ENCODE measurements at places on chromosomes 11 and 22.
A peak's percentile ranks its signal among the peaks of the same experiment; 100 is the strongest.

DNA sequence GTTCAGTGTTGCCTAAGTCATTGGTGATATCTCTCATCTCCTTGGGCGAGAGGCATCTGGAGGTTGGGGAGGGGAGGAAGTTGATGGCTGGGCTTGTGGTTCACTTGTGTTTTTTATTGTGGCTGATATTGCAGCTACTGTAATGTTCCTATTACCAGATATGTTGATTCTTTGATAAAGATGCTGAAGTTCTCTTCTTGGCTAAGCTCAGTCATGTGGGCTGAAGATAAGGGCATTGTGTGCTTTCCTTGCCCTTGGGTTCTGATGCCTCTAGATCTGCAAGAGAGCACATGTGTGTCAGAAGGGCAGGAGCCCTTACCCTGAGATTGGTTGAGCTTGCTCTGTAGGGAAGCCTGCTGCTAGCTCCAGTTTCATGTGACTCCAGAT is 12.0 kb downstream of the STX3 start:
- no peak overlapping the region for H3K27ac ChIP-seq
- H3K27me3 ChIP-seq, result no peaks in the 10 kb centered on the region
- peaks cover 54% of the 10 kb centered on the region for H3K4me1 ChIP-seq
- no peaks in the 10 kb centered on the region for H3K36me3 ChIP-seq
- no peak overlapping the region for H3K4me3 ChIP-seq
- DNase-seq, result peak; percentile 64

GRCh38 chr11:101870510-101870909 is 44.3 kb upstream of the CEP126 start:
- H3K36me3 ChIP-seq, result no peaks in the 10 kb centered on the region
- no peak overlapping the region for H3K4me3 ChIP-seq
- H3K27me3 ChIP-seq, result no peaks in the 10 kb centered on the region
- no peaks in the 10 kb centered on the region for H3K4me1 ChIP-seq
- no peak overlapping the region for H3K27ac ChIP-seq

DNA sequence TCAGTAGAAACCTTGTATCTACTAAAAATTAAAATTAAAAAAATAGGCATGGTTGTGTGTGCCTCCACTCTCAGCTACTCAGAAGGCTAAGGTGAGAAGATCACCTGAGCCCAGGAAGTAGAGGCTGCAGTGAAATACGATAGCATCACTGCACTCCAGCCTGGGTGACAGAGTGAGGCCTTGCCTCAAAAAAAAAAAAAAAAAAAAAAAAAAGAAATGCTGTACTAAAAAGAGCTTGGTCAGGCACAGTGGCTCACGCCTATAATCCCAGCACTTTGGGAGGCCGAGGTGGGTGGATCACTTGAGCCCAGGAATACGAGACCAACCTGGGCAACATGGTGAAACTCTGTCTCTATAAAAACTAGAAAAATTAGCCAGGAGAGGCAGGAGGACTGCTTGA is 36.5 kb downstream of the SBF2 start:
- no peaks in the 10 kb centered on the region for H3K27me3 ChIP-seq
- no peak for DNase-seq
- H3K36me3 ChIP-seq, result no peaks in the 10 kb centered on the region
- no peak overlapping the region for H3K4me3 ChIP-seq
- no peaks in the 10 kb centered on the region for H3K4me1 ChIP-seq

- H3K4me3 ChIP-seq, result no peak overlapping the region
- H3K4me1 ChIP-seq, result peaks cover under 1% of the 10 kb centered on the region
- DNase-seq, result no peak
- H3K36me3 ChIP-seq, result no peaks in the 10 kb centered on the region
- H3K27ac ChIP-seq, result no peak overlapping the region
Measured at GRCh38 chr11:111372538-111372937, 6.5 kb downstream of the POU2AF1 start.

- no peaks in the 10 kb centered on the region for H3K27me3 ChIP-seq
- peaks cover 26% of the 10 kb centered on the region for H3K36me3 ChIP-seq
- DNase-seq, result no peak
- H3K27ac ChIP-seq, result peak overlapping the region; percentile 89
- peaks cover 50% of the 10 kb centered on the region for H3K4me1 ChIP-seq
Measured at GRCh38 chr11:45917286-45917622, 423 bp downstream of the PEX16 start.

- H3K4me1 ChIP-seq, result no peaks in the 10 kb centered on the region
- no peaks in the 10 kb centered on the region for H3K36me3 ChIP-seq
- no peak overlapping the region for H3K4me3 ChIP-seq
- H3K27me3 ChIP-seq, result peaks cover 5% of the 10 kb centered on the region
Measured at GRCh38 chr22:22088658-22089458, 106.3 kb upstream of the TOP3B start.

GRCh38 chr11:71404209-71404608 is 44.0 kb downstream of the DHCR7 start:
- H3K36me3 ChIP-seq, result no peaks in the 10 kb centered on the region
- H3K4me3 ChIP-seq, result no peak overlapping the region
- H3K27me3 ChIP-seq, result no peaks in the 10 kb centered on the region
- no peaks in the 10 kb centered on the region for H3K4me1 ChIP-seq
- no peak overlapping the region for H3K27ac ChIP-seq

- DNase-seq, result no peak
- H3K27ac ChIP-seq, result no peak overlapping the region
- H3K4me1 ChIP-seq, result peaks cover 27% of the 10 kb centered on the region
Measured at GRCh38 chr11:2940921-2941821, 12.0 kb upstream of the PHLDA2 start.

Data from CD4-positive, alpha-beta memory T cell (primary cell).